ENCODE measurements at places on chromosomes 1 and 21.

GRCh38 chr1:24502709-24503058, at the start of gene RCAN3:
TSS of gene RCAN3 (plus strand) at chr1:24502836. CDS start at chr1:24514373, 11,537 bp downstream.
- peak; percentile 88 for DNase-seq

DNA sequence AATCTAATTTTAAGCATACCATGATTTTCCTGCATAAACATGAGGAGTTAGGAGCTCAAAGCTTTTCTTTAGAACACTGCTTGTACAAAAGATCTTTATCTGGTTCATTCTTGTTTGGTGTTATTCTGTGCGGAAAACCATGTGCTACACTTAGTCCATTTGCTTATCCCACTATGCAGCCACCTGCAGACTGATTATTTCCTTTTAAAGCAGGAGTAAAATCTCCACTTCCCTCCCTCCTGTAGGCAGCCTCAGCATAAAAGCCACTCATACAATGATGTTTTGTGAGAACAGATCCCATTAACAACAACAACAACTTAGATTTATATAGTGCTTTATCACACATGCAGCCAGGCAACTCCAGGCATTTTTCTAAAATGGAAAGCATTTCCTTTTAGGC, 355.3 kb upstream of the NEGR1 start:
- DNase-seq = no peak

DNA sequence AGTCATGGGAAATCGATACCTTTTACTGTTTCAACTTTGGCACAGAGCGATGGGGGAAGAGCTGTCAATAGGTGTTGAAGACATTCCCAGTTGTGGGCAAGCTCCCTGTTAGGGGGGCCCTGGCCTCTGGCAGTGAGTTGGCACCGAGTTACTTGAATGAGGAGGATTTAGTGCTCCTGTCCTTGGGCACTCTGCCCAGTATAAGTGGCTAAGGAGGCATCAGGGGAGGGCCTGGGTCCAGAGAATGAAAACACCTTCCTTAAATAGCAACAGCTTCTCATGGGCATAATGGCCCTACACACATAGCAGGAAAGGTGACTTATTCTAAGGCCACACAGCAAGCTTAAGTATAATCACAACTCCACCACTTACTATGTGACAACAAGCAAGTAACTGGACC, 664.4 kb downstream of the PTPRU start:
- no peak for DNase-seq

GRCh38 chr1:219235903-219236481, 62.3 kb downstream of the LYPLAL1 start:
- DNase-seq = no peak

- no peak for DNase-seq
Measured at GRCh38 chr1:53343831-53344668, 16.2 kb upstream of the LRP8 start.

DNA sequence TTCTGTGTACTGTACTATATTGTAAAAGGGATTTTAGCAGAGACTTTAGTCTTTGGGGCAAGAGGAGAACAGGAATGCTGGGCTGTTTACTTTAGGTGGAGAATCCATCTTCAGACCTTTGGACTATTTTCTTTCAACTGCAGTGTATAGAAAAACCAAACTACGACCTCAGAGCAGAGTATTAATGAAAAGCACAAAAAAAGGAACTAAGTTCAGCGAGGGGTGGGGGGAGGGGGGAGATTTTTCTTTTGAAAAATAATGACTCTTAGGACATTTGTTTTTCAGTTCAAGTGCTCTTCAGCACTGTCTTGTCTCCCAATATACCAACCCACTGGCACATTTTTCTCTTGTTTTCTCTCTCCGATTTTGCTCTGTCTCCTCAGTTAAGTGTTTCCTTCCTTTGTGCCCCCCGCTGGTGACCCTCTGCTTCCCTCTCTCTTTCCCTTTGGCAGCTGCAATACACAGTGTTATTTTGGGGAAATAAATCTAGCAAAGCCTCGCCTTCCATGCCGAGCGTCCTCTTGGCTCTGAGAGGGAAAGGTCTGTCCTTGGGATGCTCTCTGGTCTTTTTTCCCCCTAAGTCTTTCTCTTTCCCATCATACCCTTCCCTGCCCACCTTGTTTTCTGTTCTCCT, 44.8 kb downstream of the ACP6 start:
- DNase-seq = no peak

- no peak for DNase-seq
Measured at GRCh38 chr21:38267991-38268863, 11.4 kb downstream of the KCNJ15 start.

DNA sequence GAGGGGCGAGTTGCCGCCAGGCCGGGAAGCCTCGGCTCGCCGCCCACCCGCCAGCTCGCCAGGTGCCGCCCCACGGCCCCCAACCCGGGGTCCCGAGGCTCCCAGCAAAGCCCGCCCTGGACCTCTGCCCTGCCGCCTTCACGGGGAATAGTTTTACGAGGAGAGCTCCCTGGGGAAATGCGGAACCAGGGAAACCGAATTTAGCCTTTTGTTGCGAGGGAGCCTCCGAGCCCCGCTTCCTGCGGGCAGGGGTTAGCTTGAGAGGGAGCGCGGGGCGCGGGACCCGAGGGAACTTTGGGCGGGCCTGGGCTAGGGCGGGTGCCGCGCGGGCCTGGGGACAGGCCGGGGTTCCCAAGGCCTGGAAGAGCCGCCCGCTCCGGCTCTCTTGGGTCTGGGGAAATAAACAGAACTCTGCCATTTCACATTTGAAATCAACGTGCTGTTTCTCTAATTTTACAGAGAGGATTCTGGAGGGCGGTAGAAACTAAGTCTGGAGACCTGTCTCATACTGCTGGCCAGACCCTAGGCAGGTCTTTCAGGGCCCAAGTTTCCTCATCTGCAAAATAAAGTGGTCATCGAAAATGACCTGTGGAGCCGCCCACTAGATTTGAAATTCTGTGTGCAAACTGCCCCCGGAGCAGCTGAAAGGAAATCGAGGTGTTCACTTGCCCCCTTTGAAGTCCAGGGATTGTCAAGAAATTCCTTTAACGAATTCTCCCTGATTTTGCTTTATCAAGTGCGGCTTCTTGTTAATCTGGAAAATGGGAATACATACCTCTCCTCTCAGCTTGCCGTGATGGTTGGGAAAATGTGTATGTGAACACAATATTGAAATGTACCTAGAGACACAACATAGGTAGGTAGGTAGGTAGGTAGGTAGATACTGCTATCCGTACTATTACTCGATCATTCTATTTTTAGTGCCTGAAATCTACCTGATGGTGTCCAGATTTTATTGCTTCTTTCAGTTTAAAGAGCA, 749 bp upstream of the GLUL start:
- DNase-seq = no peak

DNA sequence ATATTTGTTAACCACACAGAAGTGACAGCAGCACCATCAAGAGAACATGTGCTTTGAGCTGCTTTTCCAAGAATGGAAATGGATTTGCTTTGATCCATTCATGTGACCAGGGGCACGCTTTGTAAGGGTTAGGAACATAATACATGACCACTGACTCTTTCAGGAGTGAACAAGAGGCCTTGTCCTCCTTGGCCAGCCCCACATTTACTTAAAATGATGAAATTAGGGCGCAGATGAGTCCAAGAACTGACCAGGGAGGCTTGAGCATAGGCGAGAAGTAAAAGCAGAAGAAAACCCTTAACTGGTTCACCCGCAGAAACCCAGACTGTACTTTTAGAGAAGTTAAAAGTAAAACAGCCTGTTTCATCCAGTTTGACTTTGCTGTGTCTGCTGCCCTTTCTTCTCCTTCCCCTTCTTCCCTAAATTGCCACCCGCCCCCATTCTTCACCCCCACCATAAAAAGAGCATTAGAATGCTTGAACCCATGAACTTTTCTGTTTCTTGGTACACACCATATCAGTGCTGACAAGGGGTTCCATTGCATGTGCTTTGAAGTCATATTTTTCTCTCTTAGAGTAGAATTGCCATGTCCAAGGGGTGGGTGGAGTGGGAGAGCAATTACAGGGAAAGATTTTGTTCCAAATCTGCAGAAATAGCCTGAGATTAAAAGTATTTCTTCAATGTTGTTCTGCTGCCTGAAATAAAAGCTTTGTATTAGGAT, 2.6 kb upstream of the GLUL start:
- no peak for DNase-seq

GRCh38 chr1:37404711-37405110, 69.7 kb upstream of the ZC3H12A start:
- DNase-seq = no peak

- peak; percentile 27 for DNase-seq
Measured at GRCh38 chr21:43917515-43918384, 52.7 kb downstream of the AGPAT3 start.

GRCh38 chr21:27570306-27570868, 603.5 kb upstream of the ADAMTS5 start:
- no peak for DNase-seq

DNA sequence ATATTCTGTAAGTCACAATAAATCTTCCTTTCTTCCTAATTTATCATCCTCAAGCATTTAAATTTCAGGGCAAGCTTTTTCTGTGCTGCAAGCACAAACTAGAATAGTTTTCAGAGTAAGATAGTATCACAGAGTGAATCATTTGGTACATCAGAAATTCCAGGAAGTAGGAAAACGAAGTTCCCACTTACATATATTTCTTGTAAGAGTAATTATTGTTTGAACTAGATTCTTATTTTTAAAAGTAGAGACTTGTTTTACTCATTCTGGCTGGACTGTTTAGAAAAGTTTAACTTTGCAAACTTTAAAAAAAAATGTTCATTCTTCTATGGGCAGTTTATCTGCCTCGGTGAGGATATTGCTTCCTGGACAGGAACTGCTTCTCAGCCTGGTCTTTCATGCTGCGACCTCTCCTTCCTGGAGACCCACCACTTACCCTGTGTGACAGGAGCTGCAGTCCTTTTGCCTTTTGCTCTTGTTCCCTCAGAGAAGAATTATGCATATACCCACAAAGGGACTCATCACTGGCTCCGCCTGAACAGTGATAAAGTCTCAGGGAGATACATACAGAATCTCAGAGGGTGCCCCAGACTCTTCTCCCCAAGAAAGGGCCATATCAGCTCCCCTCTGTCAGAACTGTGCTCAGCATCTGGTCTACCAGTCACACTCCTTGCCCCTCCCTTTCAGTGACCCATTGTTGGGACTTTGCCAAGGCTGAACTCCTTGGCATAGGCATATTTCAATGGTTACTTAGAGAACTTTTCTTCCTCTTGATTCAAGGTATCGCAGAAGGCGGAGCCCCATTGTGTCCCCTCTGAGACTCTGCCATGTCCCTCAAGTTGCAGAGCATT, 102.7 kb upstream of the CD55 start:
- DNase-seq = no peak

GRCh38 chr1:203131548-203132200, 4.1 kb downstream of the ADORA1 start:
- DNase-seq = no peak

DNA sequence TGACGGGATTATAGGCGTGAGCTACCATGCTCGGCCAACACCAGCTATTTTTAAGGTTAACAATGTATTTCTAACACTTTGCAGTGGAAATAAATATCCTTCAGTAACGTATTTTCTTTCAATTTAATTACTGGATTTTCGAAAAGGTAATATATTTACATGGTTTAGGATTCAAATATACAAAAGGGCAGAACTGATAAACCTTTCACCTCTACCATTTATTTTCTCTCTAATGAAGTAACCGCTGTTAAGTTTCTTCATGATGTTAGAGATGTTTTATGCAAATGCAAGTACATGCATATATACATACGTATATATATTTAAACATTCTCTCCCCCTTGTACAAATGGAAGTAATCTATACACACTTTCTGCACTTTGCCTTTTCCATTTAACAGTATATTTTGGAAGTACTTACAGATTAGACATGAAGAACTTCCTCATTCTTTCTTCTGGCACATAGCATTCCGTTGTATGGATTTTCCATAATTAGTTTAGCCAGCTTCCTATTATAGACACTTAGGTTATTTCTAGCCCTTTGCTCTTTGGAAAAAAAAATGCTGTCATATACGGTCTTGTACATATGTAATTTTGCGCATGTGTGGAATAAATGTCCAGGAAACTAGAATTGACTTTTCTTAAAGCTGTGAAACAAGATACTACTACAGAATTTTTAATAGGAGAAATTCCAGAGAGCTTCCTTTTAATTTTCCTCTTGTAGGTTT, 14.9 kb upstream of the HJV start:
- DNase-seq = no peak

DNA sequence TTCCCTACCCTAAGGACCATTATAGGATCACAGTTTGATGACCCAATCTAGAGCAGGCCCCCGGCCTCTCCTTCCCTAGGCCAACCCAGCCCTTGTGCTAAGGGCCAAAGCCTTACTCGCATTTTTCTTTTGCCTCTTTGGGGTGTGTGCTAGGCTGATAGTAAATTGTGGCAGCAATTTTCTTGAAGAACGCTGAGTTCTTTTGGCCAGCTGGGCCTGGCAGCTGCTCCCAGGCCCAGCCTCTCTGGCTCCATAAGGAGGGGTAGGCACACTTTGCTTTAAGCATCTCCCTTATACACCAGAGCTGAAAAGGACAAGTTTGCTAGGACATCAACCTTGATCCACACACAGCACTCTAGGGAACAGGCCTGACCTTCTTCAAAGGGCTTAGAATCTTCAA, 4.2 kb downstream of the OLFML2B start:
- no peak for DNase-seq

DNA sequence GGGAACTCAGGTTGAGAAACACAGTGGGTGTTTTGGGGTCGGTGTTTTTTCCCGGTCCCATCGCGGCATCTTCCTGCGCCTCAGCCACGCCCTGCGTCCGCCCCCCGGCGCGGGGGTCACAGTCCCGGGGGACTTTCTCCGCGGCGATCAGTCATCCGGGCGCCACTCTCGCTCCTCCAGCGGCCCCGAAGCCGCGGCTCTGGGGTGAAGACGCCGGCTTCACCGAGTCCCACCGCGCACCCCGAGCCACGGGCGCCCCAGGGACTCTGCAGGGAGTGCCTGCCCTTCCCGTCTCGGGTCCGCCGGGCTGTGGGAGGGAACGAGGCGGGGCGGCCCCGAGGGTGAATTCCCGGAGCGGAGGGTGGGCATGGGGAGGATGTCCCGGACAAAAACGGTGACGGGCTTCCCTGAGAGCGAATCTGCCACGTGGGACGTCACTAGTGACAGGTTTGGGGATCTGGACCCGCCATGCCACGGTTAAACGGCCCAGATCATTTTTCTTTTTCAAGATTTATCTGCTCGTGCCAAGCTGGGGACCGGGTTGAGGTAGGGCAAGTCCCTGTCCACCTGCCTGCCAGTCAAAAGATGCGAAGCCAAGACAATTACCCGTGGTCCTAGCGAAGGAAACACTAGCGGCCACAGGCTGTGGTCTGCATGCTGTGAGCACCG, 717 bp upstream of the BATF3 start:
- peak; percentile 16 for DNase-seq

- no peak for DNase-seq
Measured at GRCh38 chr1:107933736-107934135, 31.2 kb downstream of the VAV3 start.

GRCh38 chr1:104768466-104768865, 1018.8 kb downstream of the AMY1C start:
- no peak for DNase-seq

- no peak for DNase-seq
Measured at GRCh38 chr1:226723657-226724532, 15.2 kb downstream of the ITPKB start.

- no peak for DNase-seq
Measured at GRCh38 chr1:16296643-16297042, 55.6 kb downstream of the FBXO42 start.

GRCh38 chr1:111600886-111601386, 18.7 kb upstream of the RAP1A start:
- DNase-seq = no peak

All from CD8-positive, alpha-beta T cell (primary cell).